ENCODE measurements at places on chromosomes 2 and 18.

DNA sequence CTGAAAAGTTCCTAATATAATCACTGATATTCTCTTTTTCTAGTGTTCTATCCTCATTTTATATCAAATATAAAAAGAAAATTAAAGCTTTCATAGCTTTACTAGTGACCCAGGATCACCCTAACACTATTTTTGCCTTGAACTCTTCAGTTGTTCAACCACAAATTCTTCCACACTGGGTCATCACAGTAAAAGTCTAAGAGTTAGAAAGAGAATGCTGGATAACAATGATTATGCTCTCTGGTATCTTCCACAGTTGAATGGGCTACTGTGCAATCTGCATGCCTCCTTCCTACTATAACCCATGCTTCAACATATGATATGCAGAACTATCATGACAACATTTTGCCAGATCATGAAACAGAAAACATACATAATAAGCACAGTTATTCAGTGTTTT, 32.3 kb downstream of the CHN1 start:
- no peak for DNase-seq

DNA sequence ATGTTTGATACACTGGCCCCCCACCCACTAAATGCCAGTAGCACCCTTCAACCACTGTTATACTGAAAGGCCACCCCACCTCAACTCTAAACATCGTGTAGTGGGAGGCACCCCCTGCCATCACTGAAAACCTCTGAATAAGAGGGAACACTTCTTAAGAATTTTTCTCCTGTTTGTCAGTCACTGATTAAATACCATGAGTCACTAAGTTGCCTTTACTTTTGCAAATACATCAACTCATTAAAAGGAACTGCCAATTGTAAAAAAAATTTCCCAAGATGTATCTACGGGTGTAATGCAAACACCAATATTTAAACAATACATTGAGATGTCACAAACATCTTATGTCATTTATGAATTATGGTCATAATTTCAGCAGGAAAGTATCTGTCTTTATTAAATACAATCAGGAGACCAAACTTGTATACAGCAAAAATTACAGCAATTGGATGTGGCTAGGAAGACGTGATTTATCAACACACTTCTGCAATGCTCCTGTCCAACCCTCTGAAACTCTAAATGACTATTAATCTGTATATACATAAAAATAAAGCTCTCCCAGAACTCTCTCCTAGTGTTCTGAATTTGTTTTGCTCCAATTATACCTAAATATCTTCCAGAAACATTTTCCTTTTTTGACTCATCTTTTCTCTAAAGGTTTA, 144.1 kb upstream of the STK17B start:
- DNase-seq = no peak

DNA sequence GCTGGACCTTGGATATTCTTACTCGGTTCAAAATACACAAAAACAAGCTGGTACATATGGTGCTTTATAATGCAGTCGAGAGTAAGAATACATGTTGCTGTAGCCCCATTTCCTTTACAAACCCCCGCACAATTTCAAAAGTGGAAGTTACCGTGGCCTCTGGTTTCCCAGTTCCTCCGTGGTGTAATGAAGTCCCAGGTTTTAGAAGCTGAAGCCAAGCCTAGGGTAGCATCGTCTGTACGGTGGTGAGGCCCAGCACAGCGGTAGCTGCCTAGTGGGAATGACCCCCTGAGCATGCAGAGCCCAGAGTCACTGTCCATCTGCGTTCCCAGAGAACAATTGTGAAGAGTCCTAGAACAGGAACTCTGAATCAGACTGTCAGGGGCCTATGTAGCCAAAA, 171.8 kb downstream of the ASXL3 start:
- DNase-seq = no peak

DNA sequence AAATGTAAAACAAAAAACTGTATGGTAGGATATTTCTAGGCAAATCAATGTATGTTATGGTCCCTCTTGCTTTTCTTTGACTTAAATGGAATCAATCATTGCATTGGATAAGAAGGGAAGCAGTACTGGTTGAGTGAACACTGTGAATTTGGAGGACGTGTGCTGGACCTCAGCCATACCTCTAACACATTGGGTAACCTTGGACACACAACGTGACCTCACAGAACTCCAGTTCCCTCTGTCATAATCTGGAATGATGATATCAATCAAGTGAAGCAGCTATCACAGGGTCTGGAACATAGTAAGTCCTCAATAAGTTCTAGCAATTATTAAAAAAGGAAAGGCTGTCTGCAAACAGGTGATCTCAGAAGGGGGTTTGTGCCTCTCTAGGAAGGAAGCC, 474.9 kb upstream of the TCF4 start:
- DNase-seq = no peak

GRCh38 chr2:14550658-14551057, 81.9 kb upstream of the LRATD1 start:
- DNase-seq = no peak

GRCh38 chr18:79871026-79871390, 73.3 kb downstream of the KCNG2 start:
- no peak for DNase-seq
